ENCODE measurements at places on chromosomes 7 and 10.

- DNase-seq = no peak
These were observed 21.1 kb downstream of the FAM133B start for GRCh38 chr7:92569137-92569536.

DNA sequence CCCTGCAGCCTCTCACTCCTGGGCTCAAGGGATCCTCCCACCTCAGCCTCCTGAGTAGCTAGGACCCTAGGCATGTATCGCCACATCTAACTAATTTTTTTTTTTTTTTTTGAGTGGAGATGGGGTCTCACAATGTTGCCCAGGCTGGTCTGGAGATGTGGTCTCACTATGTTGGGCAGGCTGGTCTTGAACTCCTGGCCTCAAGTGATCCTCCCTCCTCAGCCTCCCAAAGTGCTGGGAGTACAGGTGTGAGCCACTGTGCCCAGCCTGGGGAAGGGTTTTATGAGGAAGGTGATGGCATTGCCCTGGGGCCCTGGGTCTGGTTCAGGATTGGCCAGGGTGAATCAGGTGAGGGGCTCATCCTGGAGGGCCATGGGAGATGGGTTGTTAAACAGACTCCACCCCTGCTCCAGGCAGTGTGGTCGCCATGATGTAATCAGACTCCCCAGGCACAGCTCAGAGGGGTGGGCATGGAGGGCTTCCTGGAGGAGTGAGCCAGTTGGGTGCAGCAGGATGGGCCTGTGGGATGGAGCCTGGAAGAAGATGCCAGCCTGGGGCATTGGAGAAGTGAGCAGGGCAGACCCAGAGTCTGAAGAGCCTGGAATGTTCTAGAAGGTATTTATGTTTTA is 82.7 kb downstream of the MYL10 start:
- DNase-seq = no peak

DNA sequence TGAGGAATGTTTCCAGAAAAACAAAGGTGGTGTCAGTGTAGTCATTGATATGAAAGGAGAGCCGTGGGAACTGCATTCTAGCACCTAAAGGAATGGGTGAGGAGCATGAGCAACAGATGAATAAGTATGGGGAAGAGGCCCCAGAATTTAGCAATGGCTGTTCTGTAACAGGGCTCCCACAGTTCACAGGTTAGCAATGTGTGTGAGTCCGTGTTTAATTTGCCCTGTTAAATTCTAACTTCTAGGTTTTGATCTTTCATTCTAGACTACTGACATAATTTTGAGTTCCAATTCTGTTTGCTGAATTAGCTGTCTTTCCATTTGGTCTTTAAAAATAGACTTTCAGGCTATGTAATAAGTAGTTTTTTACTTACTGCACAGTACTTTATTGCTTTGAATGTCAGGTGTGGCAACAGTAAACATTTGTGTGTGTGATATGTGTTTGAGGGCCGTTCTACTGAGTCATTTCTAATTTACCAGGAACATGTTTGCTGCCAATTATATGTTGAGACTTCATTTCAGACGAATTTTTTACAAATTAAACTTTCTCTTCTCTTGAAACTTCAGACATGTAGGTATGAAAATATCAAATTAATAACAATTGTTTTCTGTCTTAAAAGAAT is 8.8 kb downstream of the STK17A start:
- DNase-seq = no peak

- no peak for DNase-seq
These were observed 131.3 kb downstream of the ANK3 start for GRCh38 chr10:60258429-60258797.

DNA sequence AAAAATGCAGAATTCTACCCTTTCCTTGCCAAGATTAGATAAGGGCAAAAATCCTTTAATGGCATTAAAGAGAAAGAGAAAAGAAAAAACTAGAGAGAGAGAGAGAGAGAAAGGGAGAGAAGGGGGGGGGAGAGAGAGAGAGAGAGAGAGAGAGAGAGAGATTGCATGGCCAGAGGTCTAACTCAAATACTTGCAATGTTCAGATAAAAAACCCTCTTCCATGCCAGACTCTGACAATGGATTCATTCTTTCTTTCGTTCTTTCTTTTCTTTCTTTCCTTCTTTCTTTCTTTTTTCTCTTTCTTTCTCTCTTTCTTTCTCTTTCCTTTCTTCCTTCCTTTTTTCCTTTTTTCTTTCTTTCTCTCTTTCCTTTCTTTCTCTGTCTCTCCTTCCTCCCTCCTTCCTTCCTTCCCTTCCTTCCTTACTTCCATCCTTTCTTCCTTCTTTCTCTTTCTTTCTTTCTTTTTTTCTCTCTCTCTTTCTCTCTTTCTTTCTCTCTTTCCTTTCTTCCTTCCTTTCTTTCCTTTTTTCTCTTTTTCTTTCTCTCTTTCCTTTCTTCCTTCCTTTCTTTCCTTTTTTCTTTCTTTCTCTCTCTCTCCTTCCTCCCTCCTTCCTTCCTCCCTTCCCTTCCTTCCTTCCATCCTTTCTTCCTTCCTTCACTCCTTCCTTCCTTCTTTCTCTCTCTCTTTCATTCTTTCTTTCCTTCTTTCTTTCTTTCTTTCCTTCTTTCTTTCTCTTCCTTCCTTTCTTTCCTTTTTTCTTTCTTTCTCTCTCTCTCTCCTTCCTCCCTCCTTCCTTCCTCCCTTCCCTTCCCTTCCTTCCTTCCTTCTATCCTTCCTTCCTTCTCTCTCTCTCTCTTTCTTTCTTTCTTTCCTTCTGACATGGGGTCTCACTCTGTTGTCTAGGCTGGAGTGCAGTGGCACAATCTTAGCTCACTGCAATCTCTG is 175.7 kb downstream of the PRKCQ start:
- DNase-seq = no peak

GRCh38 chr10:86960003-86960862 is 1.8 kb downstream of the SNCG start:
- no peak for DNase-seq

- no peak for DNase-seq
These were observed 299.3 kb upstream of the MEOX2 start for GRCh38 chr7:15985587-15986384.

GRCh38 chr7:6460303-6460702 is 12.5 kb upstream of the DAGLB start:
- DNase-seq = no peak
